Spinal cord (tissue), 10 donors: ENCODE measurements at places on chromosomes 16 and 17. TPM values are rescaled to one million over a fixed set of nuclear protein-coding genes. Genes with fewer than 3 reads are reported as not detected.

CFAP119 gene
- total RNA-seq = 3.3 TPM

STAT5B gene
- total RNA-seq = 27.2 TPM

DNA sequence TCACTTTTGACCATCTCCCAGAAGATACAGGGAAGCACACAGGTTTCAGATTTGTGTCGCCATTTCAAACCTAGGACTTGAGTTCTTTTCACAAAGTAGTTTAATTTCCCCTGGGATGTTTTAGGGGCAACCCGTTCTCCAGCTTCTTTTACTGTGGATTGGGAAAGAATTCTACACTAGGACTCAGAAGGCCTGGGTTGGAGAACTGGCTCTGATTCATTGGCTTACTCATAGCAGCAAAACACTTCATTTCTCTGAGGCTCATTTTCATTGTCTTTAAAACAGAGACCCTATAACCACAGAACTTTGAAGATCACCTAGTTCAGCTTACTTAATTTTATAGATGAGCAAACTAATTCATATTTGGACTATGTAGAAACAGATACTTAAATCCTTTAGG, 175.9 kb upstream of the SALL1 start:
- H3K27ac ChIP-seq = no peak overlapping the region
- no peak for DNase-seq
- no peaks in the 10 kb centered on the region for H3K27me3 ChIP-seq

- no peak overlapping the region for H3K27ac ChIP-seq
- no peaks in the 10 kb centered on the region for H3K4me1 ChIP-seq
- DNase-seq = no peak
- H3K4me3 ChIP-seq = no peak overlapping the region
- H3K27me3 ChIP-seq = no peaks in the 10 kb centered on the region
These were observed 8.1 kb downstream of the SLC38A8 start for GRCh38 chr16:84034516-84034915.
